Mucosa of gallbladder (tissue), 1 donor: ENCODE measurements at places on chromosomes 3 and 15. TPM values are rescaled to one million over a fixed set of nuclear protein-coding genes. Genes with fewer than 3 reads are reported as not detected.

DNA sequence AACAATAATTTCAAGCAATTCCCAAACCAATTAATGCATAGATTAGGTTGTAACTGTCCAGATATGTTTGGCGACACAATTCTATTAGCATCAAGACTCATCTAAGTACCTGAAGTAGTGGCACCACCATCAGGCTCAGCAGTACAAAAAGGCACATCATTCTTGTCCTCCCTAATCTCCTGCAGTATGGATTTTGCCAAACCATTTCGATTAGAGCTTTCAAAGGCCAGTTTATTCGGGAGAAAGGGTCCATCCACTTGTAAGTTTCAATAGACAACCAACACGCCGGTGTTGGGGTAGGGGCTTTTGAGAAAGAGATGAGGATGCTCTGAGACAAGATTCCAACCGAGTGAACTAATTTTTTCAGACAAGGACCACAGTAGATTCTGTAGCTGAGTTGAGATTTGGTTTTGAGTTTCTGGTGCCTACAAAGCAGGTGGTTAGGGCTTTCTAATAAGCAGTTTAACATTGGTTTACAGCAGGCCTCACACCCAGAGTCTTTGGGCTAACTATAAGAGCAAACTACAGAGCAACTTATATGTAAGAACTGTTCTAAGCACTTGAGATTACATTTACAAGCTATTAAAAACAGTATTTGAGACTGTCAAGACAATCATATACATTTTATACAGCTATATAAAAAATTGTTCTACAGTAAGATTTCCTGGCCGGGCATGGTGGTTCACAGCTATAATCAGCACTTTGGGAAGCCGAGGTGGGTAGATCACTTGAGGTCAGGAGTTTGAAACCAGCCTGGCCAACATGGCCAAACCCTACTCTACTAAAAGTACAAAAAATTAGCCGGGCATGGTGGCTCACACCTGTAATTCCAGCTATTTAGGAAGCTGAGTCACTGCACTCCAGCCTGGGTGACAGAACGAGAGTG lies 4.5 kb downstream of the RPL22L1 start:
- DNase-seq = no peak

The DAZL gene
- total RNA-seq = not detected

DNA sequence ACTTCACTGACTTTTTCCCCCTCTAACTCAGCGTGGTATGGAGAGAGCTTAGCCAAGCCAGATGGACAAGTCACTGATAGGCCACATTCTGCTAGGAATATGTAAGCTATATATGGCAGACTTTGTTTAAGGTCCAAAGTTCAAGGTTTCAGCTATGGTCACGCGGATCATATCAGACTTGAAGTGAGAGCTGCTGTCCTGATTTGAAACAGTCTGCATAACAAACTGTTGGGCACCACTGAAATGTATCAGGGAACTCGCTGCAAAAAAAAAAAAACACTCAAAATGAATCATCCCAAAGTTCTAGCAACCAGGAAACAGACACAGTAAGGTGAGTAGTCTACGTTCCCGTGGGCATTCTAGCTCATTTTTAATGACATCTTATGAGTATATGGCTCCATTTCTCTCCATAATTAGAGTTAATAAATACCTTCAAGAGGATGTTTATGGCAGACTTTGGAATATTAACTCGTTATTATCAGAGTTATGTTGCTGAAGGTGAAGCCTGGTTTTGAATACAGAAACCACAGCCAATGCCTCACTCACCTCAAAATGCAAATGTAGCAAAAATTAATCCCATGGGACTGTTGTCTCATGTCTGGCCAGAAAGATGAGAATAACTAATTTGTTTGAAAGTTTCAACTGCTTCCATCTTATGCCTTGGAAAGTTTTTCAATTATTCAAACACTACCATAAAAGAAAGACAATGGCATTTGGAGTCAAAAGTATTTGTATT lies 12.3 kb downstream of the DPH3 start:
- peak; percentile 71 for DNase-seq

The GOLGA8T gene
- total RNA-seq = 0.66 TPM

DNA sequence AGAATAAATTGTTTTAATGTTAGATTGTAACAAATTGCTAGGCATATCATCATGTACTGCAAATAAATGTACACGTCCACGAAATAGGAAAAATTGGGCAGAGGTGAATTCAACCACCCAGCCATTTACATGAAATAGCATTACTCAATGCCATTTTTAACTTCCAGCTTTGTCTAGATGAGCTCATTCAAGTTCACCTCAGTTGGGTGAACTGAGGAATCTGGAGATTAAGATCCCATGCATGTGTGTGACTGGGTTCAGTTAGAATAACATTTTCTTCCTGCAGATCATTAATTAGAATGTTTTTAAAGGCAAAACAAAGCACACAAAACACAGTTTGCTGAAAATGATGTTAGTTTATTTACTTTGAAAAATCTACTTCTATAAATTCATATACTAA lies 767.8 kb upstream of the GOLIM4 start:
- DNase-seq = no peak

DNA sequence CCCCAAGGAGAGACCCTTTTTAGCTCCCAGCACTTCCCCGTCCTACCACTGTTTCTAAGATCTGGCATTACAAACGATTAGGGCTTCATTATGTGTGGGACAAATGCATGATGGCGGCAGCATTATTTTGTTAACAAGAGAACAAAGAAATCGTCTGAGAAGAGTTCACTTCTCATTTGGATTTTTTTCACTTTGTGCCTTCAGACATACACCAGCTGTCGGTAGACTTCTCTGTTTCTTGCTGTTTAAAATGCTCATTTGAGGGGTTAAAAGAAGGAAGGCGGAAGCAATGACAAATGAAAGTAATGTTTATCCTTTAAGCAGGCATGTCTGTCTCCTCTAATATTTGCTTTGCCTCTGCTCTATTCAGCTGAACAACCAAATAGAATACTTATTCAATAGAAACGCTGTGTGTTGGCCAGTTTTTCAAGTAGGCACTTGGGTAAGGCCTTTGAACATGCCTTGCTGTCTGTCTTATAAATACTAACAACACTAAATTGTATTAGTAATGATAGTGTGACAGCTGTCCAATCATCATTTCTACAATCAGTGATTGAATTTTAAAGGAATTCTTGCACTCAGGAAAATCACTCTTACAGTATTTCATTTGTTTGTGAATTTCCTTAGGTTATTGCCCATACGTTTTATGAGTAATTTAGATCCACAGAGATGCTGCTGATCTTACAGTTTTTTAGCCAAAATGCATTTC lies 382.4 kb downstream of the IL5RA start:
- DNase-seq = no peak

DNA sequence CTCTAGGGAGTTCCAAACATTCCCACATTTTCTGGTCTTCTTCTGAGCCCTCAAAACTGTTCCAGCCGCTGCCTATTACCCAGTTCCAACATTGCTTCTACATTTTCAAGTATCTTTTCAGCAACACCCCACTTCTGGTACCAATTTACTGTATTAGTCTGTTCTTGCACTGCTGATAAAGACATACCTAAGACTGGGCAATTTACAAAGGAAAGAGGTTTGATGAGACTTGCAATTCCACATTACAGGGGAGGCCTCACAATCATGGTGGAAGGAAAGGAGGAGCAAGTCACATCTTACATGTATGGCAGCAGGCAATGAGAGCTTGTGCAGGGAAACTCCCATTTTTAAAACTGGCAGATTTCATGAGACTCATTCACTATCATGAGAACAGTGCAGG lies 629.1 kb upstream of the NR2F2 start:
- no peak for DNase-seq
